Stimulated activated CD8-positive, alpha-beta memory T cell treated with anti-CD3 and anti-CD28 coated beads, Interleukin-12 subunit alpha, Interleukin-12 subunit beta, amount 100 ng/mL, for 4 hours (primary cell): ENCODE measurements at places on chromosomes 5 and 9.

DNA sequence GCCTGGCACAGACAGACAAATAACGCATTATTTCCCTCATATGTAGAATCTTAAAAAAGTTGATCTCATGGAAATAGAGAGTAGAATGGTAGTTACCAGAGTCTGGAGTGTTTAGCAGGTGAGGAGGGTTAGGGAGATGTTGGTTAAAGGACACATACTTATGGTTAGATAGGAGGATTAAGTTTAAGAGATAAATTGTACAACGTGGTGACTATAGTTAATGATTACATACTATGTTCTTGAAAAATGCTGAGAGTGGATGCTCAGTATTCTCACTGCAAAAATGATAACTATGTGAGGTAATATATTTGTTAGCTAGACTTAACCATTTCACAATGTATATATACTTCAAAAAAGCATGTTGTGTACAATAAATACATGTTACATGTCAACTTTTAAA is 38.0 kb downstream of the CERT1 start:
- DNase-seq: no peak

GRCh38 chr5:177070536-177071191 is 16.1 kb upstream of the FGFR4 start:
- no peak for DNase-seq

DNA sequence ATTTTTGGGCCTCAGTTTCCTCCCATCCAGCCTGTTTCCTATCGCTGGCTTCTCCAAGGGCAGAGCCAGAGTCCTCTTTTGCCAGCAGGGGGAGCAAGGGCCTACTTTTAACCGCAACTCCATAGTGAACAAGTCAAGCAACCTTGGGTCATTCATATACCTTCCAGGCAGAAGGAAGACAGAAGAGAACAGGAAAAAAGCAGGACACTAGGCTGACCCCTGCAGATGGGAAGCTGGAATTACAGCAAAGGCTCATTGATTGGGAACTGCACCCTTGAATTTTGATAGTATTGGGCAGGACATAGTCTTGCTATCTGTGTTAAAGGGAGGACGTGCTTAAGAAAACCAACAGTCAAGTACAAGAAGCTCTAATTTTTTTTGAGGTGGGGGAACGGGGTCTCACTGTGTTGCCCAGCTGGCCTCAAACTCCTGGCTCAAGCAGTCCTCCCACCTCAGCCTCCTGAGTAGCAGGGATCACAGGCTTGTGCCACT is 30.1 kb downstream of the QRFP start:
- no peak for DNase-seq

- DNase-seq: no peak
These were observed 929.6 kb downstream of the TAF11L14 start for GRCh38 chr5:18563853-18564252.

DNA sequence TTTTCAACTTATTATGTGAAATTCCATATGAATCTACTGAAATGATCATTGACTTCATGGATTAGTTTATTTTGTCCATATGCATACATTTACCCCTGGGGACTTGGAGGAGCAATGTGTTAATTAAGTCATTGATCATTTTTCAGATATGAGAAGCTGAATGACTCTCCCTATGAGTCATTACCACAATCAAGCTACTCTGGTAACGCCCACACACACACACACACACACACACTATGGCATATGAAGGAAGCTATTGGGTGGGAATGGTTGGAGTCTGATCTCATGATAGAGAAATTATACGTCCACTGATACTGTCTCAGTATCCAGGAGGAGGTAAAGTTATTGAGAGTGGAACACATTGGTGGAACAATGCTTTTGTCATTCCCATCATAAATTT is 528.9 kb downstream of the AGTPBP1 start:
- no peak for DNase-seq

DNA sequence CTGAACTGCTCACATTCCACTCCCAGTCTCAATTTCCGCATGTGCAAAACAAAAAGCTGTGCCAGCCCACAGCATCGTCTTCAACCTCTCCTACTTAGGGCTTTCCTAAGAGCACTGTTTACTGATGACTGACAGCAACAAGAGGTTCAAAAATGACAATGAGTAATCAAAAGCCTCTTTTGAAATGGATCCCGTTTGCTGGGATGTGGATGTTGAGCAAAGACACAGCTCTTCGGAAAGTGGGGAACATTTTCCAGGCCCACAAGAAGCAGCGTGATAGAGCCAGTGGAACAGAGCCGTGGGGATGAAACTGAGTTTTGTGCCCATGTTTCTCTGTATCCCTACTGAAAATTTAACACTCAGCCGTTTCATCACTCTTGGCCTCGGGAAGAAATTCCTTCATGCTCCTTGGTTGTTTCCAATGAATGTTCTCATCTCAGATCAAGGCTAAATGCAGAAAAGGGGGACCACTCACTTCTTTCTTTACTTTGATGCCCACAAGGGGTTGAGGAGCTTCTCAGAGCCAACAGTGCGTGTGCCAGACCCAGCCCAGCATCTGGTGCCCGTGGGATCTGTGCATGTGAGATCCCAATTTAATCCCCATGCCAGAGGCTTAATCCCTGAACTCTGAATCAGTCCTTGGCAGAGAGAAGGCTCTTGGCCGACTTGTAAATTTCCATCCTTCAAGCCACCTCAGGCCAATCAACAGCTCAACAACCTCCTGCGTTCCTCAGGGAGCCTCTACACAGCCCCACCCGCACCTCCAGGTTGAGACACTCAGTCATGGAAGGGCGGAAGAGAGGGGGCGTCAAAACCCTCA is 230.2 kb upstream of the DAPK1 start:
- no peak for DNase-seq

- no peak for DNase-seq
These were observed 37.8 kb downstream of the B4GALT1 start for GRCh38 chr9:33129251-33129885.

DNA sequence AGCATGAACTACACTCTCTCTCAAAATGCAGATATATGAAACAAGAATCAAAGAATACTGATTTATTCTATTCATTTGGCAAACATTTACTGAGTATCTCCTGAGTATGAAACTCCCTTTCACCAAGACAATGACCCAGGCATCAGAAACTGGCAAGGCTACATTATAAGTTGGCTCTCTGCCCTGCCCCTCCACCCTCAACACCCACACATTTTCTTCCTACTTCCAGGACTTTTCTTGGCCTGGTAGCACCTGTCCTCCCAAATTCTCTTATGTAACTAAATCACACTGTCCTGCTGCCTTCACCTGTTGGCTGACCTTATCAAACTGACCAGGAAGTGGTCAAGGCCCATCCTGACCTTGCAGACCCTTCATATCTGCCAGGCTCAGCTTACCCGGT is 3.5 kb downstream of the RASEF start:
- no peak for DNase-seq

DNA sequence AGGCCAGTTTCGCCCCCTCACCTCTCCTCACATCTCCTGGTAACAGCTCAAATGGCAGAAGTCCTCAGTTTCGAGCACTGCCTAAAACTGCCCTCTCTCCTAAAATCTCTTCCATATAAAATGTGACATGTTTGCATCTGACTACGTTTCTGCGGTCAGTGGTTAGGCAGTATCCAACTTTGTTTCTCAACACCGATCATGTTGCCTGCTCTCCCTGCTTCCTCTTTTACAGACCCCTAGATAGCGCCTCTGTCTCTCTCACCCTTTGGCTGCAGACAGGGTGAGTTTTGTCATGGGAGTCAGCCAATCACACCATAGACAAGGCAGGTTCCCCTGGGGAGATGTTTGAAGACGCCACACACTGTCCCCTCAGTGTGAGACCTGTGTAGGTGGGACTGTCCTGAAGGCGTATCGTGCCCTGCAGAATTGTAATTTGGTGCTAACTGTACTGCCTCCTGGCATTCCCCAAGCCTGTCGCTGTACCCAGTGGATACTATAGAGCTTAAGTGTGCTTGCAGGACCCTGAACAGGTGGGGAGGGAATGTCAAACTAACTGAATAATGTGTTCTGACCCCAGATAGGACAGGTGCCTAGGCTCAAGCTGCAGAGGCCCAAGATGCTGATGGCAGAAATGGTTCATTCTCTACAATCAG is 1.1 kb downstream of the HEXB start:
- no peak for DNase-seq

GRCh38 chr5:83474161-83474796 is 2.7 kb downstream of the VCAN start:
- DNase-seq: no peak

DNA sequence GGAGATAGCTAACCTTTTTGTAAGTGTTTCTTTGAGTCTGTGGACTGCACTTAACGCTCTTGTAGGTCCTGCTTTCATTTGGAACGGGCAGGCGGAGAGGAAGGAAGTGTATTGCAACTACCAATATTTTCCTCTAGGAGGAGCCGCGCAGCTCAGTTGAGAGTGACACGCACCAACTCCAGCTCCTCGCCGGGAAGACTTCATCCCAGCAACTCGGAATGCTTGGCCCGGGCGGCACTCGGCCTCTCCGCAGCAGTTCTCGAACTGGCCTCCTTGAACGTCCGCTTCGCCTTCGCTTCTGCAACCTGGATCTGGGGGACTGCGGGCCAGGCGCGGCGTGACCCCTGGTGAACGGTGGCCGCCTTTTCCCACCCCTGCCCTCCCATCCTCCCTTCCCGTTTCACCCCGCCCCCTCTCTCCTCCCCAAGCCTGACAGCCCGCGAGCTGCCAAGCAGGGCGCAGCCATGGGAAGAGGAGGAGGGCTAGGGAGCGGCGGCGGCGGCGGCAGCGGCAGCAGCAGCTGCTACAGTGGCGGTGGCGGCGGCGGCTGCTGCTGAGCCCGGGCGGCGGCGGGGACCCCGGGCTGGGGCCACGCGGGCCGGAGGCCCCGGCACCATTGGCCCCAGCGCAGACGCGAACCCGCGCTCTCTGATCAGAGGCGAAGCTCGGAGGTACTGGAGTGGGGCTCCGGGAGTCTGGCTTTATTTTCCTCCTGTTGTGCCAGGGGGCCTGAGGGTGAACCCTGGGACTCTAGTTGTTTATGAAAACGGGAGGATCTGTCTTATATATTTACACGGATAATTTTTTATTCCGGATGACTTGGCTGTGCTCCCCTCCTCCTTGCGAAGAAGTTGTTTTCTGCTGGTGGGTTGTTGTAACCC is at the start of gene GHR:
GHR (plus strand) TSS at position 155 of the 881 bp plus-strand sequence. CDS start 142,436 bp downstream, outside the sequence.
- DNase-seq: no peak
